A673 (cell line): ENCODE measurements at places on chromosomes 6 and 20. TPM values are rescaled to one million over a fixed set of nuclear protein-coding genes. Genes with fewer than 3 reads are reported as not detected.

Gene PCK1
- total RNA-seq, result not detected in 2 replicates

Gene RAET1L
- total RNA-seq, result not detected in 2 replicates

Gene EGFL8
- total RNA-seq, result 31.3 and 32.4 TPM in 2 replicates

Gene IBTK
- 41.3 and 45.5 TPM in 2 replicates for total RNA-seq

Gene SLC22A2
- not detected in 2 replicates for total RNA-seq

Gene EPB41L1
- total RNA-seq, result 7.1 and 9.0 TPM in 2 replicates

Gene CCM2L
- 0.22 TPM in 1 of 2 replicates, not detected in the other for total RNA-seq

Gene ADAM33
- not detected in 2 replicates for total RNA-seq

Gene GSTA2
- not detected in 2 replicates for total RNA-seq

Gene MYLK4
- total RNA-seq, result 0.13 and 0.39 TPM in 2 replicates

Gene ULBP3
- 1.5 and 1.6 TPM in 2 replicates for total RNA-seq

Gene DDO
- not detected in 2 replicates for total RNA-seq

Gene ADGRF5
- total RNA-seq, result 0.31 and 0.34 TPM in 2 replicates

Gene CNKSR3
- total RNA-seq, result 10.3 and 10.5 TPM in 2 replicates

Gene LYRM2
- 64.3 and 68.2 TPM in 2 replicates for total RNA-seq

Gene PDE7B
- not detected in 2 replicates for total RNA-seq
